Activated T-helper 9 cell treated with anti-CD3 and anti-CD28 coated beads, Interleukin-2, amount 50 U/mL, for 16 hours (primary cell): ENCODE measurements at places on chromosomes 4 and X.

DNA sequence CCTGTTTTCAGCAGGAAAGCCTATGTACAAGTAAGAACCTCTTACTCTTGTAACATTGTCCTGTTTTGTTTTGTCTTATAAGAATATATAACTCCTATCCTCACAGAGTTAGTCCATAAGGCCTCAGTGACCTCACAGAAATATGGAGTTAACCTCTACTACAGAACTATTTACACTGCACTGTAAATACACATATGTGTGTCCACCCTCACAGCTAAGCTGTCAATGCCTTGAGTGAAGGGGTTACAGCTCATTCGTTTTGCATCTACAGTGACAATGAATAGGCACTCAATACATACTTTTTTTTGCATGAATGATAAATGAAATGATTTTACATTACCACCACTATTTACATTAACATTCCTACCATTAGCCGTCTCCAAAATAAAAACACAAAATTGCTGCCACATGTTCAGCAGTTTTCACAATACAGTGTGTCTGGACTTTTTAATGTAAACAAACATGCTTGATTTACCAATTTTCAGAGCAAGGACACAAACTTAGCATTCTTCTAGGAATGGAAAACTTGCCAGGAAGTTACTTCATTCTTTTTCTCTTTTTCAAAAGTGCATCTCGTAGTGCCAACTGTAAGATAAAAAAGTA is 9.5 kb upstream of the NAAA start:
- DNase-seq: no peak

DNA sequence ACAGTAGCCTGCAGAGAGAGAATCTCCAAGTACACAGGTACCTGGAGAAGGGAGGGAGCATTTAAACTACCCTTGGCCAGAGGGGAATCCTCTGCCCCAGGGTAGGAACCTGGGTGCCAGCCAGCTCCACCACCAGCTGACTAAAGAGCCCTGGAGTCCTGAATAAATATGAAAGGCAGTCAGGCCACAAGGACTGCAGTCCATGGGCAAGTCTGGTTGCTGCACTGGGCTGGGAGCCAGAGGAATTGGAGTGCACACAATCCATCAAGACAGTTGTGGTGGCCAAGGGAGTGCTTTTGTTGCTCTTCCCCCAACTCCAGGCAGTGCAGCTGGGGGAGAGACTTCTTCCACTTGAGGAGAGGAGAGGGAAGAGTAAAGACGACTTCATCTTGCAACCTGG is 172.5 kb downstream of the HNRNPD start:
- DNase-seq: no peak

- no peak for DNase-seq
Measured at GRCh38 chr4:113881256-113881655, 98.2 kb downstream of the ARSJ start.

DNA sequence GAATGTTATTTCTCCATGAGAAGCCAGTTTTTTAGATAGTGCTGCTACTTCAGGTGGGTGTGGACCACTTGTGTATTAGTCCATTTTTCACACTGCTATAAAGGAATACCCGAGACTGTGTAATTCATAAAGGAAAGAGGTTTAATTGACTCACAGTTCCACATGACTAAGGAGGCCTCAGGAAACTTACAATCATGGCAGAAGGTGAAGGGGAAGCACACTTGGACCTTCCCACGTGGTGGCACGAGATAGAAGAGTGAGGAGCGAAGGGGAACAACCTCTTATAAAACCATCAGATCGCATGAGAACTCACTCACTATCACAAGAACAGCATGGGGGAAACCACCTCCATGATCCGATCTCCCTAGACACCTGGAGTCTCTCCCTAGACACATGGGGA is 3.4 kb upstream of the PPID start:
- DNase-seq: no peak

- no peak for DNase-seq
Measured at GRCh38 chrX:50719614-50720013, 94.4 kb downstream of the SHROOM4 start.

- no peak for DNase-seq
Measured at GRCh38 chr4:169485086-169485485, 127.3 kb downstream of the NEK1 start.

DNA sequence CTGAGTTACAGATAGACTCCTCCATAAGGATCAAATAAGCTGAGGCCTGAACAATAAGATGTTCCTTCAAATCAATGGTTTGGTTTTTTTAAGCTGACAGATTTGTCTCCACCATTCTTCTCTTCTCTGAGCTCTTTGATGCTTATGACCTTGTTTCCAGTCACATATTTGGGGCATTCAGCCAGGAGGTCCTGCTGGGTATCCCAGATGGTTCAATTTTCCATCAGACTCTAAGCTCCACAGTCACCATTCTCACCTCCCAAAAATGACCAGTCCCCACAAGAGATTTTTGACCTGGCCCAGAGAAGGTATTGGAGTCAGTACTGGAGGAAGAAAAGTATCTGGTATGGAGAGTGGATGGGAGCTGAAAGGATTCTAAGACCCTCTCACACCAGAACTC is 74.6 kb upstream of the FRMPD3 start:
- DNase-seq: no peak
